ENCODE measurements at places on chromosomes 5 and 9.

DNA sequence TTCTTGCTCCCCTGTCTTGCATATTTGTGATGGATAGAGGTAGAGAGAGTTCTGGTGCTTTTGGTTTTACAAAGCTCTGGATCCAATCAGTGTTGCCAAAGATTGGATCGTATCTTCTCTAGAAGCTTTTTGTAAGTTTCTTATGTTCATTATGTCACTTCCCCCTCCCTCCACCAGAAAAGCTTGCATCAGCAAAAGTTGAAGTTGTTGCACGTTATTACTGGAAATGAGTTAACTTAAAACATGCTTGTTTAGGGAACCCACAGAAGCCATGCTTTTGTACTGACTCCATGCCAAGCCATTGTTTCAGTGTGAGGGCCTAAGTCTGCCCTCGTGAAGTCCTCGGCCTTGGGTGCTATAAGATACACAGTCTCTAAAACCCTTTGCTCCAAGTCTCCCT is 186.5 kb downstream of the ERCC6L2 start:
- no peak for DNase-seq

DNA sequence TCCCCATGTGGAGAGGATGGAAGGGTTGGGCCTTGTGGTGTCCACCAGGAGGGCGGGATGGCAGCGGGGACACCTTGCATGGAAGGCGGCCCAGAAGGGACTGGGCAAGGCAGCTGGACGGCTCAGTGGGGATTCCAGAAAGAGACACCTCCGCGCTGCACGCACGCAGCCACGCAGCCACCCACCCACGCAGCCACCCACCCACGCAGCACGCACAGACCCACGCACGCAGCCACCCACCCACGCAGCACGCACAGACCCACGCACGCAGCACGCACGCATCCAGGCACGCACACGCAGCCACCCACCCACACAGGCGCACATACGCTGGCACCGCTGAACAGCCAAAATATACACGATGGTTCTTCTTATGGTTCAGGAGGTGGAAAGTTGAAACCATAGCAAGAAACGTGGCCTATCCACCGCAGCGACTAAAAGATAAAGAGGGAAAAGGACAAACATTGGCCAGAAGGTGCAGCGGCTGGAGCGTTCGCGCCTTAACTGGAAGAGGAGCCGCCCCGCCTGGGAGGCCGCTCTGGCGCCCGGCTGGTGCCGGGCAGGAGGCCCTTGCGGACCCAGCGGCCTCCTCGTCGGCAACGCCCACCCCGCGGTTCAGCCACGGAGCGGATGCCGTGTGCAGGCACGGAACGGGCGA is 22.2 kb upstream of the EXOC3 start:
- DNase-seq = no peak

DNA sequence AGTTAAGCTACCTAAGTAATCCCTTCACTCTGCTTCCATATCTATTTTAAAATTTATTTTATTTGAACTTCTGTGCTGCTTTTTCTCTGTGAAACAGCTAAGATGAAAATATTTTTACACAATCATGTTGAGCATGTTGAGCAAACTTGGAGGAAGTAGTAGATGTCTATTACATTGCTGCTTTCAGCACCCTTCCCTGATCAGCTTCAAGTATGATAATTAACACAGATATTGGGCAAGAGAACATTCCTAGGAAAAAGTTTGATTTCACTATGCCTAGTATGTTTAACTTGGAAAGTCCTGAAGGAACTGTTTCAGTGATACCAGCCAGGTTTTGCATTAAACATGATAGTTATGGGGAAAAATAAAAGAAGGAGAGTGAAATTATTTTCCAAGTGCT is 283.6 kb downstream of the ELAVL2 start:
- DNase-seq = no peak

DNA sequence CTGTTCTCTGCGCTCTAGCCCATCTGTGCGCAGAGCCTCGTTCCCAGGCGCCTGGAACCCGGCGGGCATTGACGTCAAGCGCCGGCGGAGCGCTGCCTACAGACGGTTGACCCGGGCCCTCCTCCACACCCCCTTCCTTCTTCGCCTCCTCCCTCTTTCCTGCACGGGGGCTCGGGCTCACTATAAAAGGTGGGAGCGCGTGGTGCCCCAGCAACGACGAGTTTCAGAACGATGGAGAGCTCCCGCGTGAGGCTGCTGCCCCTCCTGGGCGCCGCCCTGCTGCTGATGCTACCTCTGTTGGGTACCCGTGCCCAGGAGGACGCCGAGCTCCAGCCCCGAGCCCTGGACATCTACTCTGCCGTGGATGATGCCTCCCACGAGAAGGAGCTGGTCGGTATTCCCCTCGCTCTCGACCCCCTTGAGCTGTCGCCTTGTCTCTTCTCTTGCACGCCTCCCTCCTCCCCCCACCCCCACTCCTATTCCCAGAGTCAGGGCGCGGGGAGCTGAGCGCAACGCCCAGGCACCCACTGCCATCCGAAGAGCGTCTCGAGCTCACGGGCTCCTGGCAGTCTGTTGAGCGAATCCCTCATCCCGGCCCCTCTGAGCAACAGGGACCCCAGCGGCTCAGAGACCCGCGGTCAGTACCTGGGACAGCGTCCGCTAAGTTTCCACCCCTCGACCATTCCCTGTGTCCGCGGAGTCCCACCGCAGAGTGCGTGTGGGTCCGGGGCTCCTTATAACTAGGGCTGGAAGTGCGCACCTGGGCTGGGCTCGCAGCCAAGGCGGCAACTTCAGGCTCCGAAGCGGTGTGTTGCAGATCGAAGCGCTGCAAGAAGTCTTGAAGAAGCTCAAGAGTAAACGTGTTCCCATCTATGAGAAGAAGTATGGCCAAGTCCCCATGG is at the start of gene CARTPT:
TSS of gene CARTPT (plus strand) at position 213 of the 902 bp plus-strand sequence. CDS start at position 232, 19 bp downstream.
- no peak for DNase-seq

- no peak for DNase-seq
Measured at GRCh38 chr5:130216286-130216685, 312.0 kb downstream of the CHSY3 start.

DNA sequence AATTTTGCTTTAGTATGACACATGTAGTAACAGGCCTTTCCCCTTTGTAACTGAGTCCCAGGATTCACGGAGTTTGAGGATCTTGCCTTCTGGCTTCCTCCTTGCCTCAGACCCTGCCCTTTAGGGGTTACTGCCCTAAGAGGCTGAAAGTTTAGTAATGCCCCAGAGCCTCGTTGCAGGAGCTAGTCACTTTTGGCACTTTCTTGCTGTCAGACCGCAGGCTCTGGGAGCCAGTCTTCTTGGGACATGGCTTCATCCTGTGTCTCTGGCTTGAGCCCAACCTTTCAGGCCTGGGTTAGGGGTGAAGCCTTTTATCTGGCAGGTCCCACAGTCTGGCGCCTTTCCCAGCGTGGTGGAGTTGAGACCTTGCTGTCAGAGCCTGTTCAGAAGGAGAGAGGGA is 185.6 kb upstream of the DMRT1 start:
- DNase-seq = no peak

- no peak for DNase-seq
Measured at GRCh38 chr5:39816156-39816845, 391.5 kb upstream of the DAB2 start.

DNA sequence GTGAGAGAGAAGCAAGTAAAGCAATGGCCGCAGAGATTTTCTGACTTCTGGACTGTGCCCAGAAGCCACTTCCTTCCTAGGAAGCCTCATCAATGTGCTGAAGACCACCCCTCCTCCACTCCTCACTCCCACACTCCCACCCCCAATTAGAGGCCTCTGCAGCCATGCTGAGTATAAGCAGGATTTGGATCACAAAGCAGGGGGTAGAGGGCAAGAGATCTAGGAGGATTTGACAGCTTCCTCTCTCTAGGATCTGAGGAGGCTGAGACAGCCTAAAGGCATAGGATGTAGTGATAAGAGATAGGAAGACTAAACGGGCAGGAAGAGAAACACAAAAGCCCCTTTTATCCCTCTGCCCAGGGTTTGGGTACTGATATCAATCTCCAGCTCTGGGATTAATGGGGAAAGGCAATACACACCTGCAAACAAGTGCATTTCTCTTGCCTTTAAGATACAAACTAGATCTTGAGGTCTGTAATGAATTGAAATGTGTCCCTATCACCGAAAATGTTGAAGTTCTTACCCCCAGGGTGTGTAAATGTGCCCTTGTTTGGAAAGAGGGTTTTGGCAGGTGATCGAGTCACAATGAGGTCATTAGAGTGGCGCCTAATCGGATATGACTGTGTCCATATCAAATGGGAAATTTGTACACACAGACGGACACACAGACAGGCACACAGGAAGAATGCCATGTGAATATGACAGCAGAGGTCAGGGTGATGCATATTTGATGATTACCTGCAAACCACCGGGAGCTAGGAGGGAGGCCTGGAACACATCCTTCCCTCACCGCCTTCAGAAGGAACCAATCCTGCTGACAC is 28.5 kb downstream of the KCNV2 start:
- no peak for DNase-seq

DNA sequence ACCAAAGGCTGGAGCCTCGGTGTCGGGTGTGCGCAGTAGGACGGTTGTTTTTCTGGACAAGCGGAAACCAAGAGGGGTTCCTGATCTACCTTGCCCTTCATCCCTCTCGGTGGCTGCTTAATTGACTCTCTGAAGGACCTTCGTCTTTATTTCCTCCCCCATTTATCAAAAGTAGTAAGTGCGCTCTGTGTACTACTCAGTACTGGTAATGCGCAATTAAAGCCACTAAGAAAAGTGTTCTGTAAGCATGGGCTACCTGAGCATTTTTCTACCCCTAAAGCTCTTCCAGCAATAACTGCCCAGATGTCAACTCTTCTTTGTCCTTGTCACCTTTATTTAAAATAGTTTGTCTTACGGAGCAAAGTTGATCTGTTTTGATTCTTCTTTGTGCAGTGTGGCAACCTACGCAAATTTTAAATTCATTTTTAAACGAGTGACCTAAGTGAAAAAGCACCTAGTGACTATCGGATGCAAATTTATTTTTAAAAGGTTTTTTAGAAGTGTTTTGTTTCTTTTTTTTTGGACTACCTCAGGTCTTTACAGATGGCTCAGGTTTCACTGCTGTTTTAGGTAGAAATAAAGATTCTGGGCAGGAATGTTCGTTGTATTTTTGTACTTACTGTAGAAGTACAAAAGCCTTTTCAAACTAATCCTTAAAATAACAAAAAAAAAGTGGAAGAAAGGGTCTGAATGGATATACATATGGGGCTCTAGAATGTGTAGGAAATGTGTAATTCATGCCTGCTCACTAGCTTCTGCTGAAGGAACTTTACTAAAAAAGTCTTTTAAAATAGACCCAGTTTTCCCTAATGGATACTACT is 2.0 kb downstream of the JMY start:
- DNase-seq = no peak

GRCh38 chr5:100904259-100904861 is 1.3 kb upstream of the ST8SIA4 start:
- DNase-seq = no peak

DNA sequence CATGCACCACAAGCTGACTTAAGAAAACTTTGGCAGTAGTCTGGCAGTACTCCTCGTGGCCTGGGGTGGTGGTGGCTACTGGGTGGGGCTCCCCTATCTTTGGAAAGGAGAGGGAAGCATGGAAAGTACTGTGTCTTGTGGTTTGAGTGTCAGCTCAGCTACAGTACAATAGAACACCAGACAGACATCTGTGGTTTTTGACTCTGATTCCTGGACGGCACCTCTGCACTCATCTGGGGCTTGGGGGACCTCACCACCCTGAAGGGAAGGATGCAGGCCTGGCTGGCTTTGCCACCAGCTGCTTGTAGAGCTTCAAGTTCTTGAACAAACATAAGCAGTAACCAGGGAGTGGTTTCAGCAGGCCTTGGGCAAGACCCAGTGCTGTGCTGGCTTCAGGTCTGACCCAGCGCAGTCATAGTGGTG is 40.6 kb downstream of the TNFSF8 start:
- DNase-seq = no peak
